A549 treated with RU486 at 1 μM for 4 hours (cell line): ENCODE measurements at places on chromosomes 1 and 21. TPM values are rescaled to one million over a fixed set of nuclear protein-coding genes. Genes with fewer than 3 reads are reported as not detected.

RGS8 gene
- total RNA-seq: not detected in 5 replicates

LAMC1 gene
- 101 to 130 TPM (median 110 TPM) in 5 replicates for total RNA-seq

SUSD4 gene
- 0.34 to 1.00 TPM (median 0.84 TPM) in 5 replicates for total RNA-seq

TRIM67 gene
- total RNA-seq: 0.10 to 0.32 TPM (median 0.19 TPM) in 5 replicates

ACKR1 gene
- total RNA-seq: not detected in 5 replicates
